ENCODE measurements at places on chromosomes 5 and 9. TPM values are rescaled to one million over a fixed set of nuclear protein-coding genes. Genes with fewer than 3 reads are reported as not detected.

Gene CCL28
- 2.9 TPM for total RNA-seq

Gene KCNIP1
- not detected for total RNA-seq

Gene PHF24
- not detected for total RNA-seq

Gene KIF4B
- not detected for total RNA-seq

Gene ACOT12
- not detected for total RNA-seq

Gene UGCG
- total RNA-seq, result 109 TPM

Gene FOXI1
- not detected for total RNA-seq

Gene CD274
- 5.1 TPM for total RNA-seq

Gene CTXN3
- total RNA-seq, result not detected

Gene BASP1
- total RNA-seq, result 118 TPM

Gene TTLL11
- 5.5 TPM for total RNA-seq

Gene SPINK6
- not detected for total RNA-seq
